T-cell (primary cell): ENCODE measurements at places on chromosomes 13 and 19. TPM values are rescaled to one million over a fixed set of nuclear protein-coding genes. Genes with fewer than 3 reads are reported as not detected.

DNA sequence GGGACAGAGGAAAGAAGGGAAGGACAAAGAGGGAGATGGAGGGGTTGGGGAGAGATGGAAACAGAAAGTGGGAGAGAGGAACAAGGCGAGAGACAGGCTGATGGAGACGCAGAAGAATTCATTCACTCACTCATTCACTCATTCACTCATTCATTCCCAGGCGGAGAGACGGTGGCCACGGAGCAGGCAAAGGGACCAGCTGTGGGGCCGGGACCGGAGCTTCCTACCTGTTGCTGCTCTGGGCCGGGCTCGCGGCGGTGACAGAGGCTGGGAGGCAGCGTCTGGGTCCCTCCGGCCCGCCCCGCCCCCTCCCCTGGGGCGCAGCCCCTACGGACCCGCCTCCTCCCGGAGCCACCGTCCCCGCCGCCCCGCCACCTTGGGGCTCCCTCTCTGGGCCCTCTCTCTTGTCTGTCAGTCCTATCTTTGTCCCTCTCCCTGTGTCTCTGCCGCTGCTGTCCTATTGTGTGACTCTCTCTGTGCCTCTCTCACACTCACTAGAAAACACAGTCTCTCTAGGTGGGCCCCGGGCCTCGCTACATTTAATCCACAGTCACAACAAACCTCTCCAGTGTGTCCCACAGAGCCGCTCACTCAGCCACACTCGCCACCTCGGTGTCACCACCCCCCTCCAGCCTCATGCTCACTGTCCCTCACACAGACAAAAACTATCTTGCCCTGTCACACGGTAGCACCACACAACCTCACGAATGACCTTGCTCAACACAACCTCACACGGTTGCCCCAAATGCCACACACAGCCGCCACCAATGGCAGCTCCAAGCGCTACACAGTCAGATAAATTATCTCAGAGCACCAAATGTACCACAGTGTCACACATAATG, at the start of gene GNG8:
Gene GNG8 (minus strand): TSS at position 283 of the 842 bp plus-strand sequence. CDS start 1,520 bp downstream, outside the sequence.
- no peak for DNase-seq
- H3K4me3 ChIP-seq: no peak within 1 kb of the TSS
- H3K36me3 ChIP-seq: no peaks in the 10 kb centered on the region
- H3K27ac ChIP-seq: peak within 1 kb of the TSS; percentile 44

DNA sequence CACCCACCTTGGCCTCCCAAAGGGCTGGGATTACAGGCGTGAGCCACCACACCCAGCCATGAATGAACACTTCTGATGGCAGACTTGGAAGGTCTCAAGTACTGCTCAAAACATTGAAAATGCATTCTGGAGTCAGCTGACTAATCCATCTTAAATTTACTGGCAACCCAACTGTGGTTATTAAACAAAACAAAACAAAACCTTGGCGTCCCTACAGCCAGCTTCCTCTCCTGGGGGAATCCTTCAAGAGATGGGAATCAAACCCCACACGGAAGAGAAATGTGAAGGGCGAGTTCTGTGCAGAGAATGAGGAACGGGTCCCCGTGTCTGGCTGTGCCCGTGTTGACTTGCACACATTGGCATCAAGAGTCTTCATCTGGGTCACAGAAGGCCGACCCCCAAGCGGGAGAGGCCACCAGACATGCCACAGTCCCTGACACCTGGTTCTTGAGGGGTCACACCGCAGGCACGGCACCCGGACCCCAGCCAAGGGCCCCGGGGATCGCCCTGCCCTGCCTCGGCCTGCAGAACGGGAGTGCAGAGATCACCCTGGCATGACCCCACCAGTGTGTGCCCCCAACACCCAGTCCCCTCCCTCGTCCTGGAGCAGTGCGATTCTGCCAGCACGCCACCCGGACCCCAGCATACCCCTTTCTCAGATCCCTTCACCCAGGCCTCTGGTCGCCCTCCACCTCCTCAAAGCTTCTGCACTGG, 3.2 kb downstream of the MAP2K2 start:
- no peak for DNase-seq
- peaks cover 22% of the 10 kb centered on the region for H3K36me3 ChIP-seq
- no peak overlapping the region for H3K4me3 ChIP-seq
- H3K27ac ChIP-seq: no peak overlapping the region
- H3K27me3 ChIP-seq: no peaks in the 10 kb centered on the region
- H3K4me1 ChIP-seq: peaks cover 32% of the 10 kb centered on the region

DNA sequence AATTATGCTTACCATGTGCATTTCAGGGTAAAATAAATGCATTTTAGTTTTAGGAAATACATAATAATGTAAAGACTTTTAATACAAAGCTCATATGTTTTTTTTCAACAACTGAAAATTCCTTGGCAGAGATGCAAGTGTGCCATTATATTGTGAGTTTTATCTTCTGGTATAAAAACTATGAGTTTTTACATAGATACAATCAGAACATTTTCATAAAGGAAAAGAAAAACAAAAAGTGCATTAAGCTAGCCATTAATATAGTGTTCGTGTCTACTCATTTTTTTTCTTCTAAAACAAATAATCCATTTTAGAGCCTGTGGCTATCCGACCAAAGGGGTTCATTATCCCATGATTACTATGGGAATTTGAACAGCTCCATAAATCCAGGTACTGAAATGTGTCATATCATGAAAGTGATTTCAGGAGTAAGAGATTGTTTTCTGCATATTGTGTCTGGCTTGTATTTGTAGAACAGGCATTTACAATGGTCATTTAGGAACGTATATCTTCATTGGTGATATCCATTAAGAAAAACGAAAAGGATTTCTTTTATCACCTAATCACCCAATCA, 236.9 kb upstream of the SLC10A2 start:
- no peak overlapping the region for H3K27ac ChIP-seq
- no peaks in the 10 kb centered on the region for H3K4me1 ChIP-seq
- DNase-seq: no peak

DNA sequence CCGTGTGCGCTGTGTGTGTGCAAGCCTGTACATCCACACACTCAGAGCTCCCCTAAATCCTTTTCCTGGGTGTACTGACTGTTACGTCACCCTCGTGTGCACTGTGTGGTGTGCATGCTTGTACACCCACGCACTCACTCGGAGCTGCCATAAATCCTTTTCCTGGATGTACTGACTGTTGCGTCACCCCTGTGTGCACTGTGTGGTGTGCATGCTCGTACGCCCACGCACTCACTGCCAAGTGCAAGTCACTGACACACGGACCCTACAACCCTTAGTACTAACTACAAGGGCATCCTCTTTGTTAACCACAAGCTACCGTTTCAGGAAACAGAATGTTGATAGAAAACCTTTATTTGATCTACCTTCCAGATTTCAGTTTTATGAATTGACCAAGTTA, 983.4 kb downstream of the EFNB2 start:
- no peak overlapping the region for H3K27ac ChIP-seq
- no peaks in the 10 kb centered on the region for H3K4me1 ChIP-seq
- H3K4me3 ChIP-seq: no peak overlapping the region

DNA sequence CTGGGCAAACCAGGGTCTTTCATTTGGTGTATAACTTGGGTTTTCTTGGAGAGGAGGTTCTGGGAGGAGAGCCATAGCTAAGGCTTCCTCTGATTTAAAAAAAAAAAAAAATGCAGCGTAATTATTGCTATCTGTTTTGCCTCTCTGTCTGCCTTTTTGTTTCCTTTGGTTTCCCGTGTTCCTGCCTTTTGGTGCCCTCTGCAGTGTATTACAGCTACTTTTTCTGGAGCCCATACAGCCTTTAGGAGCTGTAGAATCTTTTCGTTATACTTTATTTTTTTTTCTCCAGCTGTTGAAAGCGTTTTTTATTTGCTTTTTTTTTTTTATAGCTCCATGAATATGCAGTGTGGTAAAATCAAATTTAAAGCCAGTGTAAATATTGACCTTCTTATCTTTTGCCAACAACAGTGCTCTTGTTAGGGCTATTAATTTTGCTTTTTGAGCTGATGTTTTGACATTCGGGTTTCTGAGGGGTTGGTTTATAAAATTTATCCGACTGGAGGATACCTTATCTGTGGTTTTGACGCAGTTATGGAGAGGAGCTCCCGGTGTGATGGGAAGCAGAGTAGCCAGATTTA, 38.1 kb downstream of the ZNF493 start:
- no peaks in the 10 kb centered on the region for H3K27me3 ChIP-seq
- no peaks in the 10 kb centered on the region for H3K4me1 ChIP-seq
- no peaks in the 10 kb centered on the region for H3K36me3 ChIP-seq
- no peak for DNase-seq
- H3K4me3 ChIP-seq: no peak overlapping the region

GRCh38 chr13:80012251-80012650, 328.7 kb downstream of the SPRY2 start:
- no peaks in the 10 kb centered on the region for H3K36me3 ChIP-seq
- H3K27me3 ChIP-seq: no peaks in the 10 kb centered on the region
- no peak overlapping the region for H3K27ac ChIP-seq
- no peak overlapping the region for H3K4me3 ChIP-seq
- DNase-seq: no peak

DNA sequence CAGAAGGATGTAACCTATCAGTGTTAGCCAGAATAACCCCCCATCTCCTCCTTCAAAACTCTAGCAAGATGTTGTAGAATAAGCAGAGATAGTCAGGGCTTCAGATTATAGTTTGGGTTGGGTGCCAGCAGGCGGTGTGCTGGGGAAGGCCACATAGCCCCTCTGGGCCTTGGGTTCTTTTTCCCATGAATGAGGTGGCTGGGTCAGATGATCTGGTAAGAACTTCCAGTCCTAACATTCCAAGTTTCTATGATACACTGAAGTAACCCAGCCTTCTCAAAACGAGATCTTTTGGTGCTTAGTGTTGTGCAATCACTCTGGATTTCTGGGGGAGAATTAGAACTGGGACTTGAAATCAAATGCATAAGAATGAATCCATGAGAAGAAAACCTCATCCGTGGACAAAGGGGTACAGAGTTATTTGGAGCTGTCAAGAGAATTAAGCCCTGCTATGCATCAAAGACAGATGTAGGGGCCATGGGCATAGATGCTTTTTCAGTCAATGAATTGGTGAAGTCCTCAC, 810 bp downstream of the CBY2 start:
- H3K27me3 ChIP-seq: no peaks in the 10 kb centered on the region
- no peaks in the 10 kb centered on the region for H3K4me1 ChIP-seq
- H3K27ac ChIP-seq: no peak overlapping the region
- peaks cover 3% of the 10 kb centered on the region for H3K36me3 ChIP-seq

DNA sequence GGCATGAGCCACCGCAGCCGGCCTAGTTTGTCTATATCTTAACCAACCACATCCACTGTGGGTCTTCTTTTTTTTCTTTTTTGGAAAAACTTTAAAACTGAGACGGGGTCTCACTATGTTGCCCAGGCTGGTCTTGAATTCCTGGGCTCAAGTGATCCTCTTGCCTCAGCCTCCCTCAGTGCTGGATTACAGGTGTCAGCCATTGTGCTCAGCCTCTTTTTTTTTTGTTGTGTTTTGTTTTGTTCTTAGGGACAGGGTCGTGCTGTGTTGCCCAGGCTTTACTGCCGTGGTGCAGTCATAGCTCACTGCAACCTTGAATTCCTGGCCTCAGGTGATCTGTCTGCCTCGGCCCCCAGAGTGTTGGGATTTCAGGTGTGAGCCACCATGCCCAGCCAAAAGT, 7.4 kb downstream of the SNRNP70 start:
- H3K27ac ChIP-seq: no peak overlapping the region
- no peak overlapping the region for H3K4me3 ChIP-seq
- DNase-seq: no peak
- H3K27me3 ChIP-seq: no peaks in the 10 kb centered on the region
- H3K36me3 ChIP-seq: peaks cover 79% of the 10 kb centered on the region

GRCh38 chr19:22088541-22089144, 36.4 kb downstream of the ZNF257 start:
- H3K36me3 ChIP-seq: no peaks in the 10 kb centered on the region
- H3K4me1 ChIP-seq: no peaks in the 10 kb centered on the region
- H3K4me3 ChIP-seq: no peak overlapping the region
- no peak overlapping the region for H3K27ac ChIP-seq
- H3K27me3 ChIP-seq: no peaks in the 10 kb centered on the region
- no peak for DNase-seq

- DNase-seq: no peak
- no peaks in the 10 kb centered on the region for H3K36me3 ChIP-seq
- H3K27me3 ChIP-seq: no peaks in the 10 kb centered on the region
- H3K27ac ChIP-seq: no peak overlapping the region
- H3K4me1 ChIP-seq: peaks cover 5% of the 10 kb centered on the region
- peak overlapping the region; percentile 51 for H3K4me3 ChIP-seq
Measured at GRCh38 chr19:40191836-40192646, 815 bp downstream of the MAP3K10 start.

GRCh38 chr13:27442071-27442647, 8.2 kb downstream of the MTIF3 start:
- peaks cover 23% of the 10 kb centered on the region for H3K4me1 ChIP-seq
- peak overlapping the region; percentile 5 for H3K4me3 ChIP-seq
- DNase-seq: no peak
- H3K27ac ChIP-seq: peak overlapping the region; percentile 69

- H3K27me3 ChIP-seq: peaks cover 39% of the 10 kb centered on the region
- H3K4me1 ChIP-seq: no peaks in the 10 kb centered on the region
- no peak overlapping the region for H3K4me3 ChIP-seq
- H3K27ac ChIP-seq: no peak overlapping the region
- DNase-seq: no peak
- no peaks in the 10 kb centered on the region for H3K36me3 ChIP-seq
Measured at GRCh38 chr19:782878-783668, 14.2 kb upstream of the PTBP1 start.

DNA sequence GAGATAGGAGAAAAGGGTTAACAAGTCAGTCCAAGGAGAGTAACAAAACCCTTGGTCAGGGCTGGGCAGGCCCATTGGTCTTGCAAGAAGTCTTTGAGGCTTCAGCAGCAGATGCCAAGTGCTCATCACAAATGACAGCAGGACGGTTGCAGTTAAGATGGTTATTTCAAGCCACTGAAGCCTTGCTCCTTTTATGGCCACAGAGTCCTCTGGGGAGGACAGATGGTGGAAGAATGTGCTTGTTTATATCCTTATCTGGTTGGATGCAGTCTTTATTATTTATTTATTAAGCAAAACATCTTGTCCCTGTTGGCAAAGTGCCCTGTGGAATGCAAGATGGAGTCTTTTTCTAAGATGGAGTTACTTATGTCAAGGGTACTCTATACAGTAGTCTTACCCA, 19.2 kb upstream of the ZNF331 start:
- H3K27me3 ChIP-seq: no peaks in the 10 kb centered on the region
- no peak overlapping the region for H3K4me3 ChIP-seq
- no peak for DNase-seq

GRCh38 chr19:53365899-53366493, 491 bp downstream of the ZNF525 start:
- H3K27me3 ChIP-seq: no peaks in the 10 kb centered on the region
- peak overlapping the region; percentile 61 for H3K27ac ChIP-seq
- DNase-seq: no peak
- H3K4me3 ChIP-seq: peak overlapping the region; percentile 74
- peaks cover 9% of the 10 kb centered on the region for H3K4me1 ChIP-seq

GRCh38 chr19:35553385-35554000, 8.1 kb downstream of the TMEM147 start:
- H3K4me1 ChIP-seq: no peaks in the 10 kb centered on the region
- H3K4me3 ChIP-seq: no peak overlapping the region
- H3K36me3 ChIP-seq: no peaks in the 10 kb centered on the region
- no peak for DNase-seq
- no peaks in the 10 kb centered on the region for H3K27me3 ChIP-seq
- H3K27ac ChIP-seq: no peak overlapping the region

The ZNF77 gene
- total RNA-seq: 6.3 TPM

The RDH8 gene
- not detected for total RNA-seq

The ZNF836 gene
- 35.0 TPM for total RNA-seq

The EDNRB gene
- 0.51 TPM for total RNA-seq

The HCN2 gene
- total RNA-seq: 4.1 TPM

The PDX1 gene
- total RNA-seq: not detected

The FXYD1 gene
- total RNA-seq: 5.0 TPM

The KCTD4 gene
- total RNA-seq: not detected
